Suprapubic skin (tissue), 4 donors: ENCODE measurements at places on chromosomes 2 and 18. TPM values are rescaled to one million over a fixed set of nuclear protein-coding genes. Genes with fewer than 3 reads are reported as not detected.

DNA sequence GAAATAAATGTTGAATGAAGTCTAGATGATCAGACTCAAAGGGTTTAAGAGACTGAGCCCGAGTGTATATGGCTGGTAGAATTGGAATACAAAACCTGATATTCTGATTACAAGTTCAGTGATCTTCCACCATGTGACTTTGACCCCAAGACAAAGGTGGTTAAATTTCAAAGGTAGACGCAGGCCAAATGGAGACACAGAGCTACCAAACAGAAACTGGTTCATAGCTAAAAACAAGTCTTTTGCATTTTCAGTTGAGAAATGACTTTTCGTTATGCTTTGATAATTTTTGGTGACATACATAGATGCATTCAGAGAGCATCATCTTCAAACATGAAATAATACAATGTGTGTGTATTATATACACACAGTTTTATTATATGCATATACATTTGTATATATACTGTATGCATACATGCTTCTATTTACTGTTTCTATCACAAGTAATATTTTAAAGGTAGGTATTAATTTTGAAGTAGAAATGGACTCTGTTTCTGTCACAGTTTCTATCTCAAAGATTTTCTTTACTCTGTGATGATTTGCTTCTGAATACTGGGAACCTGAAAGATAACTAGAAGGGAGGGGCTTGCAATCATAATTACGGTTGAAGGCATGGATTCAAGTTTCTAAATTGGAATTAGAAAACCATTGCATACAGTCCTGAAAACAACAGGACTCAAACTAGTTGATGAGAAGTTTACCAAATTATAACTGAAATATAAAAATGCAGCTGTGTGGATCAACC is 142.3 kb downstream of the ABCA12 start:
- no peaks in the 10 kb centered on the region for H3K36me3 ChIP-seq
- no peaks in the 10 kb centered on the region for H3K27me3 ChIP-seq
- no peak for DNase-seq
- no peak overlapping the region for H3K27ac ChIP-seq

DNA sequence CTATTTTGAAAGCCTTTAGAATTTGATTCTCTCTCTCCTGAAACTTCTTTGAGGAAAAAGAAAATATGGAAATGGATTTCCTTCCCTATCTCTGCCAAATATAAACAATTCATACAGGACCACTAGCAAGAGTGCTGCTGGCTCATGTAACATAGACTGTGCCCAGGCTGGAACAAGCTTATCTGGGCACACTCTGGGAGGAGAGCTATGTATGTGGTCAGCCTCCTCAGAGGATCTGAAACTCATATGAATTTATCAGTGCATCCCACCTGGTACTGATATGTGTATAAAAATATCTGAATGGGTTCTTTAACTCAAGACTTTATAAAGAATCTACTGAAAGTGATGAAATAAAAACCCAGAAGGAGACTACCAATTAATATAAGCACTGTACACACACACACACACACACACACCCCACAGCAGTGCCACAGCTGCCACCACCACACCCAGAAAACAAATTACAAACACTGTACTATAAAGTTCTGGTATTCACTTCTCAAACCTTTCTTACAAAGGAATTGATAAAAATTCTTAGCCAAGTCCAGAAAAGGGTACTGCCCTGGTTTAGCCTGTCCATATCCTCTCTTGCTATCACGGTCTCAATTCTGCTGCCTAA is 115.6 kb downstream of the IRS1 start:
- H3K27ac ChIP-seq: no peak overlapping the region
- H3K27me3 ChIP-seq: no peaks in the 10 kb centered on the region
- H3K4me1 ChIP-seq: peaks cover 13% of the 10 kb centered on the region
- DNase-seq: no peak
- no peaks in the 10 kb centered on the region for H3K36me3 ChIP-seq
- no peak overlapping the region for H3K4me3 ChIP-seq

GRCh38 chr2:223868005-223868404 is 30.6 kb upstream of the AP1S3 start:
- no peak overlapping the region for H3K4me3 ChIP-seq
- no peaks in the 10 kb centered on the region for H3K27me3 ChIP-seq
- H3K36me3 ChIP-seq: peaks cover 7% of the 10 kb centered on the region
- no peak overlapping the region for H3K27ac ChIP-seq
- peaks cover 5% of the 10 kb centered on the region for H3K4me1 ChIP-seq

- H3K36me3 ChIP-seq: no peaks in the 10 kb centered on the region
- H3K4me3 ChIP-seq: no peak overlapping the region
- H3K27ac ChIP-seq: no peak overlapping the region
- no peaks in the 10 kb centered on the region for H3K27me3 ChIP-seq
- peak; percentile 50 for DNase-seq
These were observed 95.2 kb upstream of the RAB6C start for GRCh38 chr2:129884221-129884786.

DNA sequence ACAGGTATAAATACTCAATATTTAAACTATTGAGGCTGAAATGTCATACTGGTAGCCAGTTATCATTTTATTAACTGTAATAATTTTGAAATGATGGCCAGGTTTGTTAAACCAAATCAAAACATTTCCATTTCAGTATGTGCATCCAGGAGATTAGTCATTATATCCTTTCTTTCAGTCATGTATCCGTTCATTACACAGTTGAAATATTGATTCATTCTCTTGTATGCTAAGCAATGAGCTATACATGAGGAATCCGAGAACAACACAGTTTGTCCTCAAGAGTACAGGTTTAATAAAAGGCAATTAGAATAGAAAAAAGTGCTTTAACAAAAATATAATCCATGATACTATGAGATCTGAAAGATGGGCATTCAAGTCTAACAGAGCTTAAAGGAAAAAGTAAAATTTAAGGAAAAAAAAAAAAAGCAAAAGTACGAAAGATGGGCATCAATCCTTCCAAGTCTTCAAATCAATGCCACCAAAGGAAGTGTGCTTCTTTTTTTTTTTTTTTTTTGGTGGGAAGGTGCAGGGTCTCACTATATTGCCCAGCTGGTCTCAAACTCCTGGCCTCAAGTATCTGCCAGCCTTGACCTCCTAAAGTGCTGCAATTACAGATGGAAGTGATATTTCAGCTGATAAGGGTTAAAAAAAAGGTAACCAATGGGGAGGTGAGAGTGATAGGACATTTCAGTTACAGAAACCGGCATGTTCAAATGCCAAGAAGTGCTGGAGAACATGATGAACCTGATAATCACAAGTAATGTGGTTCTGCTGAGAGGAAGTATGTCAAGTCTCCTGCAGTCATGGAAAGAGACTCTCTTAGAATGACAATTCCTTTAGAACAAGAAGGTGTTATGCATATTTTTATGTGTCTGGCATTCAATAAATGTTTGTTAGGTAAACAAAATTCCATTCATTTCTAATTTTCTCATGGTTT is 35.8 kb downstream of the PUM2 start:
- no peaks in the 10 kb centered on the region for H3K4me1 ChIP-seq
- H3K4me3 ChIP-seq: no peak overlapping the region
- no peak overlapping the region for H3K27ac ChIP-seq

- no peak overlapping the region for H3K27ac ChIP-seq
- DNase-seq: no peak
- H3K4me3 ChIP-seq: no peak overlapping the region
- H3K4me1 ChIP-seq: peaks cover 33% of the 10 kb centered on the region
- H3K36me3 ChIP-seq: no peaks in the 10 kb centered on the region
- no peaks in the 10 kb centered on the region for H3K27me3 ChIP-seq
These were observed 40.4 kb downstream of the SERTAD2 start for GRCh38 chr2:64613276-64613675.

DNA sequence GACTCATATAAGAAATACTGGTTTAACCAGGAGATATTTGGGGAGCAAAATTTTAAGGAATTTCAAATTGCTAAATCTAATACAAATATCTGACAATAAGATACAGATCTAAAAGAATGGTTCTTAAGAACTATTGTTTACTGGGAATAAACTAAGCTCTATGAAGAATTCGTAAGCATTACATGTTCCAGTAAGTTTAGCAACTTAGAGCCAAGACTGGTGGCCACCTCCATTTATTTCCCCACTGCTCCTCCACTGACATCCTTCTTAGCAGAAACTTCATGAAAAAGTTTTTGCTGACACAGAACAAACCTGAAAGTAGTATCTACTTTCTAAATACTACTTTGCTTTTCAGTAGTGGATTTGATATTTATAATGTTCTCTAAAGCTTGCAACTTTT is 83.0 kb downstream of the ACSL3 start:
- peaks cover 15% of the 10 kb centered on the region for H3K36me3 ChIP-seq
- no peaks in the 10 kb centered on the region for H3K27me3 ChIP-seq
- H3K4me1 ChIP-seq: no peaks in the 10 kb centered on the region
- DNase-seq: no peak
- no peak overlapping the region for H3K4me3 ChIP-seq

The UGT1A3 gene
- total RNA-seq: 3.0 TPM

The SMPD4 gene
- total RNA-seq: 52.7 TPM

The GPR55 gene
- total RNA-seq: 1.2 TPM
